ENCODE measurements at places on chromosomes 11 and 22. TPM values are rescaled to one million over a fixed set of nuclear protein-coding genes. Genes with fewer than 3 reads are reported as not detected.

APLNR gene
- 31.2 TPM for total RNA-seq

PATL1 gene
- total RNA-seq = 9.5 TPM

PPARA gene
- 24.2 TPM for total RNA-seq

NAALADL1 gene
- total RNA-seq = 9.0 TPM

FAM180B gene
- 0.99 TPM for total RNA-seq

OR2D3 gene
- total RNA-seq = not detected

SEPTIN5 gene
- 33.7 TPM for total RNA-seq

CAVIN3 gene
- 23.8 TPM for total RNA-seq

ESAM gene
- total RNA-seq = 9.2 TPM

CSRP3 gene
- 62.6 TPM for total RNA-seq

FAT3 gene
- 17.2 TPM for total RNA-seq

C11orf52 gene
- 1.4 TPM for total RNA-seq

MYBPC3 gene
- 0.30 TPM for total RNA-seq

B3GAT1 gene
- 0.79 TPM for total RNA-seq

ZNF408 gene
- total RNA-seq = 2.5 TPM

CD6 gene
- 0.39 TPM for total RNA-seq

KIRREL3 gene
- 2.1 TPM for total RNA-seq

GVQW3 gene
- total RNA-seq = 5.2 TPM

GPHA2 gene
- total RNA-seq = not detected

USP35 gene
- 3.3 TPM for total RNA-seq

CCDC90B gene
- 43.1 TPM for total RNA-seq

ART1 gene
- total RNA-seq = 0.20 TPM

ARHGAP20 gene
- 7.6 TPM for total RNA-seq

UBASH3B gene
- total RNA-seq = 3.8 TPM

MOV10L1 gene
- total RNA-seq = 3.0 TPM

Measured in skin of body (tissue), 3 donors.